Thoracic aorta (tissue), 2 donors: ENCODE measurements at places on chromosomes 11 and 22.

- no peak for DNase-seq
Observed at GRCh38 chr11:70317581-70318305, 47.3 kb downstream of the PPFIA1 start.

DNA sequence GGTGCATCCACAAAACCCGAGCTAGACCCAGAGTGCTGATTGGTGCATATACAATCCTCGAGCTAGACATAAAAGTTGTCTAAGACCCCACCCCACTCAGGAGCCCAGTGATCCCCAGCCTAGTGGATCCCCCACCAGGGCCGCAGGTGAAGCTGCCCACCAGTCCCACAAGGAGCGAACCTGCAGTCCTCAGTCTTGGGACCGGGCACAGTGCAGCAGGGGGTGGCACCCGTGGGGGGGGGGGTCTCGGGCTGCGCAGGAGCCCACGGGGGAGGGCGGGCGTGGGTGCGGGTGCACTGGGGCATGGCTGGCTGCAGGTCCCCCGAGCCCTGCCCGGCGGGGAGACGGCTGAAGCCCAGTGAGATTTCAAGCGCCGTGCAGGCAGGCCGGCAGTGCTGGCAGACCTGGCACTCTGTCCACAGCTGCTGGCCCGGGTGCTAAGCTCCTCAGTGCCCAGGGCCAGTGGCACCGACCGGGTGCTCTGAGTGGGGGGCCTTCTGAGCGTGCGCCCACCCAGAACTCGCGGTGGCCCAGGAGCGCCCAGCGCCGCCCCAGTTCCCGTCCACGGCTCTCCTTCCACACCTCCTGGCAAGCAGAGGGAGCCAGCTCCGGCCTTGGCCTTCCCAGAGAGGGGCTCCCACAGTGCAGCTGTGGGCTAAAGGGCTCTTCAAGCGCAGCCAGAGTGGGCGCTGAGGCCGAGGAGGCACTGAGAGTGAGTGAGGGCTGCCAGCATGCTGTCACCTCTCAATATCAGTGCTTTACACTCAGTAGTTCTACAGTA is 989.1 kb downstream of the FAM181B start:
- no peak for DNase-seq

- no peak for DNase-seq
Observed at GRCh38 chr22:36384766-36385481, 2.8 kb downstream of the MYH9 start.

DNA sequence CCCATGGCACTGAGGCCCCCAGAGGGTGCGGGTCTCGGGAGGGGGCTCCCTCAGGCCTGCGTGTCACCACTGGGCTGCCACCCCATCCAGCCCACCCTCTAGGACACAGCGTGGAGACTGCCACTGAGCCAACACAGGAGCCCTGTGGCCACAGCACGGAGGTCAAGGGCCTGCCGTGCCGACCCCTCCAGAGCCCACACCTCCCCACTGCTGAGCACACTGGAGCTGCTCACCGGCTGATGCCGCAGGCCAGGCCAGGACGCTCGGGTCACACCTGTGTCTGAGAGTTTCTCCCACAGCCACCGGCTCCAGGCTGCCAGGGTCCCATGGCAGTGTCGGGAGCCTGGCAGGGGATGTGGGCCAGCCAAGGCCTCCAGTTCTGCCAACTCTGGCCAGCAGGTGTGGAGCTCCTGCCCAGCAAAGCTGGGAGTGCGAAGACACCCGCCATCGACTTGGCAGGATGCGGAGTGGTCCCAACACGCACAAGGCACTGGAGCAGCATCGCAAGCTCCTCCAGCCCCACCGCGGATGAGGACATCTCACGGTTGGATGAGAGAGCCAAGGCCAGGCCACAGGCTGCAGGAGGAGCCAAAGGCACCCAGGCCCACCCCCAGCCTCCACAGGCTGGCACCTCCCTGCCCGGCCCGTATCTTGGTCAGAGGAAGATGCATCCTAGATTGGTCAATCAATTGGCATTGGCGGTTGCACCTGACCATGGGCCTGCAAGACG is 187.1 kb downstream of the BRD1 start:
- no peak for DNase-seq

GRCh38 chr11:103608566-103608965 is 427.9 kb upstream of the DDI1 start:
- DNase-seq: no peak

- no peak for DNase-seq
Observed at GRCh38 chr11:11359611-11360010, 6.6 kb upstream of the CSNK2A3 start.

- DNase-seq: no peak
Observed at GRCh38 chr11:111019871-111020670, 225.5 kb upstream of the POU2AF2 start.

GRCh38 chr11:90229791-90230190 is 6.9 kb upstream of the CHORDC1 start:
- no peak for DNase-seq

GRCh38 chr11:85742873-85743275 is 56.9 kb upstream of the CCDC89 start:
- DNase-seq: no peak

GRCh38 chr11:69004411-69005182 is 8.4 kb downstream of the MRGPRF start:
- DNase-seq: no peak

- DNase-seq: no peak
Observed at GRCh38 chr11:17012712-17013547, 1.3 kb downstream of the PLEKHA7 start.

GRCh38 chr11:12377106-12377823 is at the start of gene PARVA:
Gene PARVA, plus strand, starts transcription at chr11:12377571. Its CDS starts 77 bp downstream, at chr11:12377648.
- DNase-seq: no peak

DNA sequence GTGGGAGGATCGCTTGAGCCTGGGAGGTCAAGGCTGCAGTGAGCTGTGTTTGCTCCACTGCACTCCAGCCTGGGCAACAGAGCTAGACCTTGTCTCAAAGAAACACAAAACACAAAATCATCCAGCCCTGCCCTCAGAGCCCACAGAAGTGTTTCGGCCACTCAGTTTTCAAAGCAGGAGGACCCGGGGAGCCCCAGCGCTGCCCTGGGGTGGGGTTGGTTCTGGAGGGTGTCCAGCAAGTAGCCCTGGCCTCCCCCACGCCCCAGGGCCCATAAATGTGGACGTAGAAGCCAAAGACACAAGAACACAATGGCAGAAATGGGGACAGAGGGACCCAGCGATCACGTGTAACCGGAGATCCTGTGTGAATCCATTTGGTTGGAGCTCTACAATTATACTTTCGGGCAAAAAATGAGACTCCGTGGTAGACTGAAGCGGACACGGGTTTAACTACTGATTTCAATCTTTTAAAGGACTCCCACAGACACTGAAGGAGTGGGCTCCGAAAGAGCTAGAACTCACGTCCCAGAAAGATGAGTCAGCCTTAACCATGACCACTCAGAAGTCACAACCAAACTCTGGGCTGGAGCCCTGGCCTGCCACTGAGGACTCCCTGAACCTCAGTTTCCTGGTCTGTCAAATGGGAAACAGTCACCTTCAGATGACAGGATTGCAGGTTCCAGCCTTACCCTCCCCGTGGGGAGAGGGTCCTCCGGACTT is 9.0 kb upstream of the CYTH4 start:
- no peak for DNase-seq

DNA sequence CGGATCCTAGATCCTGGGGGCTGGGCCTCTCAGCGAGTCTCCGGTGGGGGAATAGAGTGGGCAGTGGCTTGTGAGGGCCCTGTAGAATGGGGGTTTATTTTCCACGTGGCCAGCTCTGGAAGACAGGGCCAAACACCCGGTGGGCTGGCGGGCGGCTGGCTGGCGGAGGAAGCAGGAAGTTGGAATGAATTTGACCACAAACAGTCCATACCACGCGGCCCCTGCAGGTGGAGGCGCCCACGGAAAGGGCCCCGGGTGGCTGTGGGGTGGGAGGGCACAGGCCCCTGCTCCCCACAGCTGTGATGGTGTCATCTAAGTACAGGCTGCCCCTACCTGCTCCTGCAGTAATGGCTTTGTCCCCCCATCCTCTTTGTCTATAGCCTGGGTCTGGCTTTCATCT is 15.1 kb downstream of the MCAT start:
- no peak for DNase-seq

DNA sequence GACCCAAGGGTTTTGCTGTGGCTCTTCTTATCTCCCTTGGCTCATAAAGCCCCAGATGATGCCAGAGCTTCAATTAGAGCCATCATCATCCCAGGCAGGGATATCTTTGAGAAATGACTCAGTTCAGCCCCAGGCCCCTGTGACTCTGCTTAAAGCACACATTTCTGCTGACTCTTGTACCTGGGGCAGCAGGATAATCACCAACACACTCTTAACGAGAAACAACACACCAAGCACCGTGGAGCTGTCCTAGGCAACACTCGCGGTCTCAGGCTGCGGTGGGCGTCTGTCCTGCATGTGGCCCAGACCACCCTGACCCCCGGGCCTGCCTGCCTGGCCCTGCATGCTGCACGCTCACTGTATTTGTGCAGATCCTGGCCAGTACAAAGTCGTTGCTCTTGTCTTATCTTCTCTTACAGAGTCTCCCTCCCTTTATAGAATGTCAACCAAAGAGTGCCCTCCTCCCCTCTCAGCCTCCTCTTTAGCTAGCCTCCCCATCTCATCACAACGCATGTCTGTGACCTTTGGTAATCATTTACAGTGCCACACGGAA is 114.2 kb upstream of the PARVA start:
- DNase-seq: no peak
